ENCODE measurements at places on chromosomes 3 and 15.
A peak's percentile ranks its signal among the peaks of the same experiment; 100 is the strongest.

DNA sequence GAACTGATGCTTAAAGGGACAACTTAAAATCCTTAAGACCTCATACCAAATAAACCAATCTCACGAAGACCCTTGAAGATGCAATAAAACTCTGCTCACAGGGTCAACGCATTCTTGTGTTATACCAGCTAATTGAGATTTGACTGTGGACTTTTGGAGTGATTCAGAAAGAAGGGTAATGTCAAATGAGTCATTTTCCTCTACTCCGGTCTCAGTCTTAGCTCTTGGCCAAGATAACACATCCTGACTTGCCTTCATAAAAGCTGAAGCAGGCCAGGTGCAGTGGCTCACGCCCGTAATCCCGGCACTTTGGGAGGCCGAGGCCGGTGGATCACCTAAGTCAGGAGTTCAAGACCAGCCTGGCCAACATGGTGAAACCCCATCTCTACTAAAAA lies 3.8 kb downstream of the PKM start:
- DNase-seq: peak; percentile 46

DNA sequence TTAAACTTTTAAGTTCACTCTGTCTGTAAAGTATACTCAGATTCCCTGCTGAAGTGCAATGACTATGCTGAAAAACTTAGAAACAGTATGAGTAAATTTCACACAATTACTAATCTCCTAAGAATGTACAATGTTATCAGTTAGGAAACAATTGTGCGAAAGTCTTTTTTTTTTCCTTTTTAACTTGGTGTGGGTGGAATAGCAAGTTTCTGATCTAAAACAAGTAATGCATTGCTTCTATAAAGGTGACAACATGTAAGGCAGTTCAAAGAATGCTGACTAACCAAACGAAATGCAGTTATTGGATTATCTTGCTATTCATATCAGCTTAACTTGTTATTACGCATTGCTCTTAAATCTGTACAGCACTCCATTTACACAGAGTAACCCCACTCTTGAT lies 19.3 kb upstream of the SLC12A8 start:
- DNase-seq: no peak

- DNase-seq: no peak
These were observed 2.1 kb downstream of the CYB561D2 start for GRCh38 chr3:50352781-50353180.

DNA sequence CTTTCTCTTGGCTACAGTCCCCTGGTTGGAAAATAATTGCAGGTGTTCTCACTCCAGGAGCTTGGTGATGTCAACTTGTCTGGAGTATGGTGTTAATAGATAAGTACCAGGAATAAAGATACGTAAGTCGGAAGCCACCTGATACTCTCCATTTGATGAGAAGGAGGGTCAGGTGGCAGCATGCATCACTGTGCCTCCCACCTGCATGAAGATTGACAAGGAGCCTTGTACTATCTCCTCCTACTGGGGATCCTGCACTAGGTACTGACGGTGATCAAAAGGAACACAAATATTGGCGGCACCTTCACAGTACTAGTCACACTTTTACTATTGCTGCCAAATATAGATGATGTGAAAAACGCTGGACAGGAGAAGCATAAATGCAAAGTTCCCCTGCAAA lies 32.6 kb upstream of the GABRB3 start:
- no peak for DNase-seq

DNA sequence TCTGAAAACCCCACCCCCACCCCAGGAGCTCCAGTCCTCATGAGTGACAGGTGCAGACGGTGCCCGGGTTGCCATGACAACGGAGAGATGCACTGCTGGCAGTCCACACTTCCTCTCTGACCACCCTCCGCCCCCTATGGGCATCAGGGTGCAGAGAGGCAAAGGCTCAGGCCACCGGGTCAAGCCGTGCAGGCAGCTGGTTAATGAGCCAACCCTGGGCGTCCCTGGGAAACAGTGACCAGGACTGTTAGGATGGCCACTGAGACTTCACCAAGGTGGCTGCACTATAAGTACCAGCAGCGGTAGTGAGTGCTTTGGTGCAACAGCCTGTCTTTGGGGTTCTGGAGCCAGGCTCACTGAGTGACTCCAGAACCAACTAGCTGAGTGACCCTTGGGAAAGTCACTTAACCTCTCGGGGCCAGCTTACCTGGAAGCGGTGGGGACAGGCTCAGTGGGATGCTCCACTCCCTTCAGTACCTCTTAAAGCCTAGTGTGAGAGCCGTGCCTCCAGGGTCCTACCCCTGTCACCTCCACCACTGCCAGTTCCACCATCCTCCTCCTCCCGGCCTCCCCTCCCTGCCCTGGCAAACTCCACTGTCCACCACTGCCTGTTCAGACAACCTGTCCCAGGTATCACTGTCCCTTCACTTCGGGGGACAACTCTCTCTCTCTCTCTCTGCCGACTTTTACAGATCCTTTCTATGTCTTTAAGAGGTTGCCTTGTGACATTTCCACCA lies 121.0 kb upstream of the PRR20G start:
- DNase-seq: no peak

DNA sequence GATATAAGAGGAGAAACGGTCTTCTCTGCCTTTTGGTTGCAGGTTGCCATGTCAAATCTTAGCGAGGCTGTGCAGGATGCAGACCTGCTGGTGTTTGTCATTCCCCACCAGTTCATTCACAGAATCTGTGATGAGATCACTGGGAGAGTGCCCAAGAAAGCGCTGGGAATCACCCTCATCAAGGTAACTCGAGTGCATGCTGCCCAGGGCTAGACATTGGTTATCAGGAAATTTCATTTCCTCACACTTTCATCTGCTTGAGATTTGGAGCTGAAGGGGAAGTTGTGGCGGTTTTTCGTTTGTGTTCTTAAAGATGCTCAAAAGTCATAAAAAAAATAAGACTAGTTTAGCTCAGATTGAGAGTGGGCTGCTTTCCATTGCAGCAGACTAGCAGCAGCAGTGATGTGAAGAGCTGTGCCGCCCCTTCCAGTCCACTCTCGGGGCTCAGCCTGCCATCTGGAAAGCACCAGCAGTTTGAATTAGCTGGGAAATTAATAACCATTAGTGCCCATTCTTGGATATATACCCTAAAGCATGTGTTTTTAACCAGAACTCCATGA lies 32.2 kb downstream of the GPD1L start:
- DNase-seq: no peak

GRCh38 chr3:171813897-171814460 lies 3.7 kb upstream of the PLD1 start:
- DNase-seq: peak; percentile 83

DNA sequence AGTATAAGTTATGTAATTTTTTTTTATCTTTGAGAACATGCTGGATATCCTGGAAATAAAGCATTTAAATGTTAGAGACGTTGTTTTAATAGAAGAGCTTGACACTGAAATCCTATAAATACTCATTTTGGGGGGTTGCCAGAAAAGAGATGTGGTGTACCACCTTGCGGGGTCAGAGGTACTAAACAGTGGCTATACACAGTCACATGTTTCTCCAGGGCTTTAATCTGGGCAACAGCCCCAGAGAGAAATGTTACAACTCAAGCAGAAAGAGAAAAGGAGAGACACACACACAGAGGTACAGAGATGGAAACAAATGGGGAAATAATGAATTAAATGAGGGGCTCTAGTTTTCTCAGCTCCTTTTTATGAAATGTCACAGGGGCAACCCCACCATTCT lies 113.8 kb downstream of the SENP2 start:
- no peak for DNase-seq

GRCh38 chr15:85178308-85178707 lies 196.7 kb downstream of the PDE8A start:
- no peak for DNase-seq

Data from GM12878 (cell line).